ENCODE measurements at places on chromosomes 6 and 20.

DNA sequence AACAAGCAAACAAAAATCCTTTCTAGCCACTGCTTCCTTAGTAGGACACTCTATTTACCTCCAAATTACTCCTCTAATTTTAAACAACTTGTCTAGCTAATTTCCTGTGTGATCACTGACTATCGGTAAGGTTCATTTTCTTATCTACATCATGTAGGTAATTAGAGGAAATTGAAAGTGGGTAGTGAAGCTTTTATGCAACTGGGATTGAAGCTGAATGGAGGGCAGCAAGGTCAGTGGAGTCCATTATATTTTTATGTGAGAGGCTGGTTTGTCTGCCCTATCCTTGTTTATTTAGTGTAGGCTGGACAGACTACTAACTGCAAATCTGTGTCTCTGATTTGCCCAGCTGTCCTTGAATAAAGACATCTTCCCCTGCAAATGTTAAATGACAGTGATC is 88.5 kb upstream of the SIM1 start:
- DNase-seq = no peak

GRCh38 chr6:20589266-20589665 is 55.0 kb downstream of the CDKAL1 start:
- DNase-seq = no peak

DNA sequence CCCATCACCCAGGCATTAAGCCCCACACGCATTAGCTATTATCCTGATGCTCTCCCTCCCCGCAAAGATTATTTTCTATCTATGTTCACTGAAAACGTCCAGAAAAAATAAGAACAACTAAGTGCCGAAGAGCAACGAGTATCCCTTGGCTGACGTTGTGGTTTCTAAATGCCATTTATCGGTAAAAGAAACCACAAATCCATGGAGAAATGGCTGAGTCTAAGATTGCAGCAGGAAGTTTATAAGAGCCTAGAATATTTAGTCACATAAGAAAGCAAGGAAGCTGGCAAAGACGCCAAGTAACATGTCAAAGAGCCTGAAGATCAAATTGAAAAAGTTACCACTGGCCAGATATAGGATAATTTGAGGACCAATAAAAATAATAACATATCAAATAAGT is 18.1 kb upstream of the NOX3 start:
- no peak for DNase-seq

DNA sequence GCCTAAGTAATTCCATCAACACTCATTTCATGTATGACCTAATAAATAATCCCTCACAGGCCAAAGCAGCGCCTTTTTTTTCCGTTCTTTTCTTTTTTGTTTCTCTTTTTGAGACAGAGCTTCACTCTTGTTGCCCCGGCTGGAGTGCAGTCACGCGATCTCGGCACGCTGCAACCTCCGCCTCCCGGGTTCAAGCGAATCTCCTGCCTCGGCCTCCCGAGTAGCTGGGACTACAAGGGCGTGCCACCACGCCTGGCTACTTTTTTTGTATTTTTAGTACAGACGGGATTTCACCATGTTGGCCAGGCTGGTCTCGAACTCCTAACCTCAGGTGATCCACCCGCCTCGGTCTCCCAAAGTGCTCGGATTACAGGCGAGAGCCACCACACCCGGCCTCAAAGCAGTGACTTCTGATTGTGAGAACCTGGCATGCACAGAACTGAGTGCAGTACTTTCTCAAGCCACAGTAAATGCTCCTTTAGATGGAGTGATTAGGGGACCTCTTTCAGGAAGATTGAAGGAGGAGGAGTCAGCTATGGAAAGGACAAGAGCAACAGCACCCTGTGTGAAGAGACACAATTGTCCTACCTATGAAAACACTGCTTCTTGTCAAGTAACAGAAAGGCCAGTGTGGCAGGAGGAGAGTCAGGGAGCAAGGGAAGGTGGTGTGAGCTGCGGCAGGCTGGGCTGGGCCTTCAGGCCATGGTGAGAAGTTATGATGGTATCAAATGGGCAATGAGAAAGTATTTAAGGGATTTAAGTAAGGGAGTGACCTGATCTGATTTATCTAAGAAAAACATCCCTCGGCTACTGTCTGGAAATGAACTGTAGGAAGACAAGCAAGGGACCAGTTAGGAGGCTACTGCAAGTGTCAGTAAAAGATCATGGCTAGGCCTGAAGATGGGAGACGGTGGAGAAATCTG is 1.7 kb upstream of the SCAF8 start:
- DNase-seq = no peak

- no peak for DNase-seq
Observed at GRCh38 chr6:4756247-4756646, 20.0 kb upstream of the CDYL start.

DNA sequence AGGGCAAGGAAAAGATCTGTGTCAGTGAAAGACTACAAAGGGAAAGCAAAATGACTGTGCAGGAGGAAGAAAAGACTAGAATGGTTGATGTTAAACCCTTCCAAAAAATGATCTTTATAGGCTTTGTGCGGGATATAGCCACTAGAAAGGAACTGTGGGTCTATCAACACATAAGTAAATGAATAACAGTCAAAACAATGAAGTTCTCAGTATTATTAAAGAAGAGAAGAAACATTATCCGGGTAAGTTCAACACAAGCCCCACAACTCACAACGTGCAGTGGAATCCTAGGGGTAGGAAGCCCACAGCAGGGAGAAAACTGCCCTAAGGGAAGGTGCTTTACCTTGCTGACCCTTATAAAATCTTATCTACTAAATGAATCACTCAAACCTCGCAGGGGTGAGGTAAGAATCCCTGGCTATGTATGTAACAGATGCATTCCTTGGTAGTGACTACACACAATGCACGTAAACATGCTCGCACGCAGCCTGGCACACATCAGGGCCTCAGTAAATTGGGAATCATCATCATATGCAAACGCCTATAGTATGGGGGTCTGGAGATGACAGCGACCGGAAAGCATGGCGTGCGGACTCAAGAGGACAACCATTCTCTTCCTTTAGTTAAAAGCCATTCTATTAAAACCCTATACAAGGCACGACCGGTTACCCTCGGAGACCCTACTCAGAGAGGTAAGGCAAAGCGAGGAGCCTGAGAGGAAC is 11.3 kb downstream of the TFAP2A start:
- no peak for DNase-seq

DNA sequence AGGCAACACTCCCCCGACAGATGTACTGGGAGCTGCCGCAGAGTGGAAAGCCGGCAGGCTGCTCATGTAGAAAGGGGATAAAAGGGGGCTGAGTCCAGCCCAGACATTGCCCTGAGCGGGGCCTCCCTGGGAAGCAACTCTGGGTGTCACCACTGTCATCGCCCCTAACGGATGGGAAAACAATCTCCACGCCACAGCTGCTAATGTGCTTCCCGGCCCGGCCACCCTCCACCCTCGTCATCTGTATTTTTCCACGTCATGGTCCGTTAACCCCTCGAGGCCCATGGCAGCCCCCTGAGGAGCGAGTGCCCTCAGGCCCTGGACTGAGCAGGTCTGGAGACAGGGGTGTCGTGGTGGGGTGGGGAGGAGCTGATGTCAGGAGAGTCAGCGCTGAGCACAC is 227.4 kb downstream of the DLL1 start:
- DNase-seq = no peak

DNA sequence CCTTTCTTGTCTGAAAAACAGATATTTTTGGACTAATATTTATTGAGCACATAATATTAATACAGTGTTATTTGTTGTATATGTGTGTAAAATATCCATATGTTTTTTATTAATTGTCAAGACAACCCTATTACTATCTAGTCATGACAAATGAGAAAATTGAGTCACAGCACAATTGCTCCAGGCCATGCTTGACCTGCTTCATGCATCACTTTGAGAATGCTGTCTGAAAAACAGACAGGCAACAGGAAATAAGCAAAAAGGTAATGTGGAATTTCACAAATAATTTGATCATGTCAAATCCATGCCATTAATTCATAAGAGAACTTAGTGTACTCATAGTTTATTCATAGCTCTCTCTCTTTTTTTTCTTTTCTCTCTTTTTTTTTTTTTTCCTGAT is 246.5 kb downstream of the RIMS1 start:
- no peak for DNase-seq

GRCh38 chr6:140445474-140446004 is 1071.1 kb upstream of the CITED2 start:
- no peak for DNase-seq

DNA sequence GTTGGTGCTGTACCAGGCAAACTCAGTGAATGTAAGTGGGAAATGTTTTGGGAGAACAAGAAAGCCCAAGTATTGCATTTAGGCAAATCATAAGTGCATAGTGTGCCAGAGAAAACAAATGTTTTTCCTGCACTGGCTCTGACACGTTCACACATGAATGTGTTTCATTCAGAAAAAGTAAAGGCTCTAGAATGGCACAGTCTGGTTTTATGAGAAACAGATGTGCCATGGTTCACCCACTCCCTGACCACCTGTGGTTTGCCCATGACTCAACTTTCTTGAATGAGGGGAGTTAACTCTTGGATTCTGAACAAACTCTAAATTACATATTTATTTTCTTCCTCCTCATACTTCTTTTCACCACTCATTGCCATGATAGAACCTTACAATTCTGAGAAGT is 126.9 kb downstream of the KCNQ5 start:
- peak; percentile 10 for DNase-seq

DNA sequence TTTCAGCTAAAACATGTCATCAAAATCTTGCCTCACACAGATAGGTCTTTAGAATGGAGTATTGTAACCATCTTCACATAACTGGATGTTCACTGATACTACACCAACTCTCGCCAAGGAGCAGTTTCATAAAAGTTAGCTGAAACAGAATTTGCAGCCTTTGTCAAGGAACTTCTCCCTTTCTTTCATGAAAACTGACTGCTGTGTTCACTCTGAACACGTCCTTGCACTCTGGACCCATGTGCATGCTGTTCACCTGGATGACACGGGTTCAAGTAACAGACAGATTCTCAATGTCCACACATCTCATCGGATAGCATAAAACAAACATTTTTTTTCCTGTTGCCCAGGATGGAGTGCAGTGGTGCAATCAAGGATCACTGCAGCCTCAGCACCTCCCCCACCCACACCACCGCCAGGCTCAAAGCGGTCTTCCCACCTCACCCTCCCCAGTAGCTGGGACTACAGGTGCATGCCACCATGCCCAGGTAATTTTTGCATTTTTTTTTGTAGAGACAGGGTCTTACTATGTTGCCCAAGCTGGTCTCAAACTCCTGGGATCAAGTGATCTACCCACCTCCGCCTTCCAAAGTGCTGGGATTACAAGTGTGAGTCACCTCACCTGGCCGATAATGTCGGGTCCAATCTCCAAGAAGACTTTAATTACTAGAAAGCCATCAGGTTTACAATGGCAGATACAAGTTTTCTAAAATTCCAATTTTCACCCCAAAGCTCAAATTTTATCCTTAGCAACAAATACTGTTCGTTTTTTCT is 9.4 kb downstream of the DIDO1 start:
- DNase-seq = no peak

GRCh38 chr6:69584913-69585729 is 211.7 kb downstream of the LMBRD1 start:
- peak; percentile 2 for DNase-seq

- DNase-seq = no peak
Observed at GRCh38 chr6:154891901-154892300, 103.2 kb upstream of the TIAM2 start.

DNA sequence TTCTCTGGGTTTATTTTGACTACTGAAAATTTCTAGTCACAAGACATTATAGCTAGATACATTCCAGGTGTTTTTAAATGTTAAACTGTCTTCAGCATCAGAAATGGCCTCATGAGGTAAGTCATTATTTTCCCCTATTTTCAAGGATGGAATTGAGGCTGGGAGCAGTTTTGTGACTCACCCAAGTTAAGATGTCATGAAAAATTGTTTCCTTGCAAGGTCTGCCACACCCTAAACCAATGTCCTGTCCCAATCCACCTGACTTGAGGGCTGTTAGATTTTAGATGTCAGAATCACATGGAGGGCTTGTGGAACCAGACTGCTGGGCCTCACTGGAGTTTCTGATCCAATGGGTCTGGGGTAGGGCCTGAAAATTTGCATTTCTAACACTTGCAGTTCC is 16.9 kb downstream of the SLC22A3 start:
- DNase-seq = no peak

- DNase-seq = no peak
Observed at GRCh38 chr6:55705451-55706440, 126.8 kb upstream of the HMGCLL1 start.

DNA sequence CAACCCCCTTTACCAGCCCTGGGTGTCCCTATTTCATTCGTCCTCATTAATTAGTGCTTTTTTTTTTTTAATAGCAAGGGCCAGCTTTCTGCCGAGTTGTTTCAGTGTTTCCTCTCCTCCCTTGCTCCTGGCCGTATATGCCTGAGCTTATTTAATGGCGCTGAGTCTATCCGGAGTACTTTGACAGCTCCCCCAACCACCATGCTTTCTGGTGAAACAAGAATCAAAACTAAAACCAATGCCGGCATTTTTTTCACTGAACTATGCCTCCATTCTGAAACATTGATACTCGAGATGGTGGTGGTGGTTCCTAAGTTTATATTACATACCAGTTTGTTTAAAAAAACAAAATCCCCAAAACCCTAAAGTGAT is 1.2 kb downstream of the DCBLD1 start:
- no peak for DNase-seq
